ENCODE measurements at places on chromosomes 1 and 21.

DNA sequence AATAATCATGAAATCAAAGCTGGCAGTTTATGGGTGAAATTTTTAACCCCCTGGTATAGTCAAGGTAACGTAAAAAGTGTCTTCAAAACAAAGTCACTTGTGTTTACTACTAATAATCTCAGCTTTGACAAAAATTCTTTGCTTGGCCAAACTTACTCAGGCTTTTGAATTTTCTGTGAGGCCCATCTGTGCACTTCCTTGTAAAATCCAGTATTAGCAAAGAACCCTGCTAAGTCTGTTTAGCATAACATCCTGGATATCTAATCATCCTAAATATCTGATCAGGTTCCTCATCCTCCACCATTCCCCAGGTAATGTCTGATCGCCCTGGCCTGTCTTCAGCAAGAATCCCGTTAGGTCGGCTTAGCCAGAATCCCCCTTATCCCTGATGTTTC is 3.0 kb downstream of the LYST start:
- no peak for DNase-seq

- DNase-seq = no peak
These were observed at the start of gene CNTN2 for GRCh38 chr1:205042911-205043806. Gene CNTN2, plus strand, starts transcription at chr1:205043212. Its CDS starts 9,974 bp downstream, at chr1:205053186.

DNA sequence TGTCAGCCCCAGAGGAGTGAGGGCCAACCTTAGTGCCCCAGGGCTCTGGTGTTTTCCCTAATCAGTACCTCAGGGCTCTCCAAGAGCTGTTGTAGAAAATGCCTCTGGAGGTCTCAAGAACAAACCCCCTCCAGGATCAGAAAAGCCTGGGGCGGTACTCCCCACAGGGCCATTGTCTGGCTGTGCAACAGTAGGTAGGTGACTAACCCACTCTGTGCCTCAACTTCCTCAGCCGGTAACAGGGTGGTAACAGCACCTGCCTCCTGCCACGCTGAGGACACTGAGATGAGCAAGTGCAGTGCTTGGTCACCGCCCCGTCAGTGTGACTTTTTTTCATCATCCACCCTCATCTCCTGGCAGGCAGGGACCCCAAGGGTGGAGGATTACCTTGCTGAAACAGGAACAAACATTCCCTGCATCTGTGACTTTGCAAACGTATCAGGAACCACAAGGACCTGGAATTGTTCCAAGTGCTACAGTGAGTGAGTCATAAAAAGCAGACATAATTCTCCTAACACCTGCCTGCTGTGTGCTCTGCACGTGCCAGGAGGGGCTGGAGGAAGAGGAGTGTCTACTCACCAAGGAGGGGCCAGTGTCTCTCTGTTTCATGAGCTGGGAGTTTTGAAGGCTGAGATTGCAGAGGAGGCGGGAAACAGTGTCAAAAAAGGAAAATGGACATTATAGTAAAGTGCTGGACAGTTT is 440.8 kb downstream of the NPHP4 start:
- DNase-seq = no peak

GRCh38 chr21:14917762-14918161 is 147.0 kb downstream of the NRIP1 start:
- no peak for DNase-seq

- no peak for DNase-seq
These were observed 1.4 kb upstream of the CELF3 start for GRCh38 chr1:151718011-151718431.

GRCh38 chr1:63362578-63362977 is 4.8 kb upstream of the ALG6 start:
- DNase-seq = no peak

- DNase-seq = no peak
These were observed 71.3 kb downstream of the PIK3R3 start for GRCh38 chr1:46061146-46061545.

DNA sequence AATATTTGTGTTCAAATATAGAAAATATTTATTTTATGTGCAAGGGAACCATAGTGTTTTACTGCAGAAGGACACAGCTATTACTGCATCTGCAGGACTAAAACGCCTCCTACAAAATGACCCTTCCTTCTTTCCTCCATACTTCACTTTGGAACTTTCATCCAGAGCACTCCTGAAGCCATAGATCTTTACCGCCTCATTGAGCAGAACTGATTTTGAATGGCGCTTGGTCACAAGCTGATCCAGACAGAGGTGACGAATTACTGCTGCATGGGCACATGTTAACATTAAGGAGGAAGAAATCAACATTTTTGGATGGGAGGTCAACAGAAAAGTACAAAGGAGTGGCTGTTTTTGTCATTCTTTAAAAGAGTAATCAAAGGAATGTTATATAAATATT is 931.6 kb downstream of the NCAM2 start:
- DNase-seq = no peak

GRCh38 chr1:35447278-35447677 is 109.9 kb downstream of the KIAA0319L start:
- DNase-seq = no peak

GRCh38 chr1:110002695-110003094 is 18.1 kb downstream of the AHCYL1 start:
- DNase-seq = no peak

GRCh38 chr1:23167353-23168078 is 1.1 kb downstream of the LUZP1 start:
- DNase-seq = peak; percentile 84

- peak; percentile 52 for DNase-seq
These were observed 70.2 kb downstream of the SH3GLB1 start for GRCh38 chr1:86774305-86775295.

DNA sequence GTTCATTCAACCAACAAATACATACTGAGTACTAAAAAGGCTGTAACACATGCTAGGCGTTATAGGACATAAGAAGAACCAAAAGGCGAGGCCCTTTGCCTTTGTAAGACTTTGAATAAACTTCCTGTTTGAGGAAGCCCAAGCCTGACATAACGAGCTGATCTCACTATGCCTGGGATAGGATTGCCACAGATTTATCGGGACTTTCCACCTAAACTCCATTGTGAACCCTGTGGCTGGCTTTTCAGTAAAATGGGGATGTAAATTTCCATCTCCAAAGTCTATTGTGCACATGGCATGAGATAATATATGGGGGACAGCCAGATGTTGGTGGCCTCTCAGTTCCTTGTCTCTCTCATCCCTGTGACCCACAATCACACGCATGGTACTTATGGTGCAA is 41.9 kb downstream of the LMO4 start:
- no peak for DNase-seq

DNA sequence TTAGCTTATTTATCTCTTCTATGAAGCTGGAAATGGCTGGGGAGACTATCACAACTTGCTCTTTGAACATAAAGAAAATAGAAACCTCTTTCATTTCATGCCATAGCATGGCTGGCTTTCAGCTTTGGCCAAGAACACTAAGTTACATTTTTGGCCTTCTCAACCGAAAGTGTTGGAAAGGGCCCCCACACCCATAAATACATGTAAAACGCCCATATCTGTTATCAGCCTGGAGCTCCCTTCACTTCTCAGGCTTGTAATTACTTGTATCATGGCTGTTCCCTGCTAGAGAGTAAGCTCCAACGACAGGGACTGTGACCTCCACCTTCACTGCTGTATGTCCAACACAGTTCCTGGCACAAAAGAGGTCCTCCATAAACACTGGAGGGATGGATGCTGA is 12.7 kb upstream of the EIF4G3 start:
- no peak for DNase-seq

- DNase-seq = no peak
These were observed 20.1 kb downstream of the CBR1 start for GRCh38 chr21:36089946-36090345.

DNA sequence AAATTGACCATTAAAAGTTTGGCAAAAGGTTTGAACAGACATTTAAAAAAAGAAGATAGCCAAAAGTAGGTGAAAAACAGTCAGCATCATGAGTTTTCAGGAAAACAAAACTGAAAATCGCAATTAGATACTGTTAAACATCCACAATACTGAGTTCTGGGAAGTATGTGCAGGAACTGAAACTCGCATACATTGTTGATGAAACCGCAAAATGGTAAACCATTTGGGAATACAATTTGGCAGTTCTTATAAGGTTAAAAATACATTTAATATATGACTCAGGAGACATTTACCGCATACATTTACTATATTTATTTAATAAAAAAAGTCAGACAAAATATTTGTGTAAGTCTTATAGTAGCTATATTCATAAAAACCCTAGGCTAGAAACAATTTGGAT is 393.2 kb downstream of the COL11A1 start:
- peak; percentile 3 for DNase-seq
